ENCODE measurements at places on chromosomes 5 and 9.

DNA sequence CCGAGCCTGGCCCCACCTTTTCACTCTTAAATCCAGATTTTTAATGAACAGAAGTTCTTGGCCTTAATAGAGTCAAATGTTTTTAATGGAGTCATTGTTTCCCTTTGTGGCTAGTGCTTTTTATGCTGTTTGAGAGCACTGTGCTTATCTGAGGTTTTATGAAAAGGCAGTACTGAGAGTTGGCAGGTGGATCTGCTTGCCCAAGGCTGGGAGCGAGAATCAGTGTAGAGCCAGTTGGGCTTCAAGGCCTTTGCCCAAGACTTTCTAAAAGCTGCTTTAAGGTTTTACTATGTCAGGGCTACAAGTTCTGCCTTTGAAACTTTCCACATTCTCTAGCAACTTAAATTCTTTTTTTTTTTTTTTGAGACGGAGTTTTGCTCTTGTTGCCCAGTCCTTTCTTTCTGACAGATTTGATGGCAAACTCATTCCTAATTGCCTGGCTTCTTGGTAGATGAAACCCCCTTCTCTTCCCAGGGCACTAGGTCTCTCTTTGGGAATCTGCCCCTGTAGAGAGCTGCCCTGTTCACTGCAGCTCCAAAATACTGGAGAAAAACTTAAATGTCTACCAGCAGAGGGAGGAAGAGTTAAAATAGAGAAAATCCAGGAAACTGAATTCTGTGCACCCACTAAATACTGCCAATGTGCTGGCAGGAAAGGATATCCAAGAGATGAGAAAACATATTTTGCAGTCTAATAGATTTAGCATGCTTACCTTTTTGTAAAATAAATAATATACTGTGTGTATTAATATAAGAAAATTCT, 36.9 kb upstream of the CDK20 start:
- peak; percentile 21 for DNase-seq

DNA sequence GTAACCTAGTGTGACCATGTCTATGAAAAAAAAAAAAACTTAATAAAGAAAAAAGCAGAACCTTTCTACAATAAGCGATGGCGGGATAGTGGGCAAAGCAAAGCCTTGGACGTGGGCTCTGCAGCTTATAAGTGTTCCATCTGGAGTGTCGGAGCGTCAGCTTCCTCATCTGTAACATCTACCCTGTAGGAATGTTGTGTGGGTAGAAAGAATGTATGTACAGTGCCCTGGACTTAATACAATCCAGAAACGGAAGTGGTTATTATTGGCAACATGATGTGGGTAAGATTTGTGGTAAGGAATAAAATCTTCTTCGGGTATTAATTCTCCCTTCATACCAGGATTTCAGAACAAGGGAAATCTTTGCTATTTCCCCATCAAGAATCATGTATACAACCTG, 66.5 kb downstream of the SEMA5A start:
- no peak for DNase-seq

GRCh38 chr9:134793288-134794188, 87.1 kb upstream of the FCN2 start:
- DNase-seq: no peak

DNA sequence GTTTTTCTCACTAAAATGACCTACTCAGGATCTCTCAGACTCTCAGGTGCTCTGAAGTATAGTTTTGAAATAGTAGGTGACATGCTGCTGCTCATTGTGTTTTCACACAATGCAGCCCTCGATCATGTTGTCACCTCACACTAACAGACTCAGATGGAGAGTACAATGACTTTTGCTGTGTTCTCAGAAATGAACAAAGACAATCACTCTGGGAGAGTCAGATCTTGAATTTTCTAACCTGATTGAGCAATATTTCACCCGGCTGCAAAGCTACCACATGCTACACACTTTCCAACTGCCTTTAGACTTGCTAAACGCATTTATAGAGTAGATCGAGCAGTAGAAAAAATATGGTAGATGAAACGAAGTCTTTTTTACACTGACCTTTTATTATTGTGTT, 113.4 kb downstream of the ST8SIA4 start:
- no peak for DNase-seq

DNA sequence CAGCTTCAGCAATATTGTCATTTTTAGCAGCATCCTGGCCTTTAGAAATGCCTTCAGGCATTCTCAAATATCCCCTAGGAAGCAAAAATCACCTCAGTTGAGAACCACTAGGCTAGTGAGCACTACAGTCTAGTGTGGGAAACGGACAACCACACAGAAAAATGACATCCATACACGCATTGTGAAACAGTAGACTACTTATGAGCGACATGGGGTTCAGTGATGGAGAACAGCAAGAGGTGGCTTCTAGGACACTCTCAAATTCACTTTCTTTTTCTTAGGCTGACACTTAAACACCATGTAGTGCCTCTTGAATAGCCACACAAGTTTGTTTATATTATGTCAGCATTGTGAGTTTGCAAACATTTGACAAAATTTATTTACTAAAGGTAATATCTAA, 203.0 kb downstream of the KDM4C start:
- DNase-seq: no peak

- DNase-seq: no peak
Observed at GRCh38 chr5:152405145-152405544, at the start of gene NMUR2. NMUR2 (minus strand) TSS chr5:152405279; CDS start chr5:152405113, 166 bp downstream.

DNA sequence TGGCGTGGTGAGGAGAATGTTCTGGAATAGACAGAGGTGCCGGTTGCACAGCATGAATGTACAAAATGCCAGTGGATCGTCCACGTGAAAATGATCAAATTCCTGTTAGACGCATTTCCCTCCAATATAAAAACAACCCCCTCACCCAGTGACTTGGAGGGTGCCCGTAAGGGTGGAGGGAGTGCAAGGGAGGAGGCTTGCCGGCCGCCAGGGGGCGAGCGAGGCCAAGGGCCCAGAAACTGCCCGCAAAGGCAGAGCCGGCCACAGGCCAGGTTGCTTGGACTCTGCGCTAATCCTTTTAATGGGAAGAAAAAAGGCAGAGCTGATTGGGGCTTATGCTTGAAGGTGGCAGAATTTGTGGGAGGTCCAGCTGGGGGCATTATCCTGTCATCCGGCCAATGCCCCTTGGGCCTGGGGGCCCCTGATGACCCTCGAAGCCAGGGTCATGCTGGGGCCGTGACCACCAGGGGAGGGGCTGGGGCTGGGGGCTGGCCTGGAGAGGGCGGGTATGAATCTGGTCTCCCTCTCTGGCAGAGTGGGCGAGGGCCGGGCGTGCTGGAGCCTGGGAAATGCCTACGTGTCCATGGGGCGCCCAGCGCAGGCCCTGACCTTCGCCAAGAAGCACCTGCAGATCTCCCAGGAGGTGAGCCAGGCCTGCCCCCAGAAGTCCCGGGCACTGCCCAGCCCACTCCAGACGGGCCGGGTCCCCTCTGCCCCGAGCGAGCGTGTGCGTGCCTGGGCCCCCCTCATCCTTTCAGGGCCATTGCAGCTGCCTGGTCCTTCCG, 12.0 kb downstream of the GPSM1 start:
- DNase-seq: peak; percentile 66

DNA sequence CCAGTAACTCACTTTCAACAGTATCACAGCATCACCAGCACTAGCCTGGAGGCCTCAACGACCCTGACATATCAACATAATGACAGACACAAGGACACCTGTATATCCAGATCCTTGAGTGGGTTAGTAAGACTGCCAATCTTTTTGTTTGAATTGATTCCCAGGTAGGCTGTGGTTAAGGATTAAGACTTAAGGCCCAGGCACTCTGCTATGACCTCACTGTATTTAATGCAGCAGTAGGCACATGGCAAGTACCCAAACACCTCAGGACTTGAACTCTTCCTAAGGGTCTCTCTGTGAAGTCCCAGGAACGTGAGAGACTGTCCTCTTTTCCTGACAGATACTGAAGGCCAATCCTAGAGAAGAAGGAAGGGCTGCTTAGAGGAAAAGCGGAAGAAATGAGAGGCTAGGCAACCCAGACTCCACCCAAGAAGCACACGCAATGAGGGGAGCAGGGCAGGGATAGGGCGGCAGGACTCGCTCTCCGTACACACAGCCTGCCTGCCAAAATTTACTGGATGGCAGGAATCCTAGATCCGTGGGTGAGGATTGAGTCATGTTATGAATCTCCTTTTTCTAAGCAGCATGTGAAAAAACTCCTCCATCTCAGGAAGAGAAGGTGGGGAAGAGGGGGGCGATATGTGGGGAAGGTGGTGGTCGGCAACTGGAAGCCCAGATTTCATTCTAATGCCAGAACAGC, 93.4 kb downstream of the SIL1 start:
- DNase-seq: no peak

DNA sequence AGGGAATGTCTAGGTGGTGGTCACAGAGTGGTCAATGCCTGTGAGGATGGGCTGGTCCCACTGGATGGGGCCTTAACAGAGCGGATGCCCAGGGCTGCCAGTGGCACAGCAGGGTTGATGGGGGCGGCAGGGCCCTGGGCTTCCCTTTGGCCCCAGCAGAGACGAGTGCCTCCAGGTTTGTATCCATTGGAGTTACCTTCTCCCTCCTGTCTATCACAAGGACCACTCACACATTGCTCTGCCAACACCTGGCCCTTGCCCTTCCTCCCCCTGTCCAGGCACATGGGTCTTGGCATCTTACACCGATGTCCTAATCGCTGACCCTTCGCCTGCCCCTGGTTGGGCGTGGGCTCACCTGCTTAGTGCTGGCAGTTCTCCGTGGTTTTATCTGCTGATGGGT, 26.2 kb upstream of the IRX4 start:
- DNase-seq: no peak

DNA sequence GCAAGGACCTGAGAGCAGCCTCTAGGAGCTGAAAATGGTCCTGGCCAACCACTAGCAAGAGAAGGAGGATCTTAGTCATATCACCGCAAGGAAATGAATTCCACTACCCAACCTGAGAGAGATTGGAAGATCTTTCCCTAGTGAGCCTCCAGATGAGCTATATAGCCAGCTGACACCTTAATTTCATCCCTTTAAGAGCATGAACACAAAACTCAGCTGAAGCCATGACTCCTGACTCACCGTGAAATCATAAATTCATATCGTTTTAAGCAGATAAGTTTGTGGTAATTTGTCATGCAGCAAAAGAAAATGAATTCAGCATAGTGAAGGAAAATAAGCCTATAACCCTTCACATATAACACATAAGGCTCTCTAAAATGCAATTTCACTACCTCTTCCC, 23.5 kb downstream of the MAPKAP1 start:
- no peak for DNase-seq

GRCh38 chr9:94728719-94729118, 2.2 kb downstream of the AOPEP start:
- DNase-seq: no peak

DNA sequence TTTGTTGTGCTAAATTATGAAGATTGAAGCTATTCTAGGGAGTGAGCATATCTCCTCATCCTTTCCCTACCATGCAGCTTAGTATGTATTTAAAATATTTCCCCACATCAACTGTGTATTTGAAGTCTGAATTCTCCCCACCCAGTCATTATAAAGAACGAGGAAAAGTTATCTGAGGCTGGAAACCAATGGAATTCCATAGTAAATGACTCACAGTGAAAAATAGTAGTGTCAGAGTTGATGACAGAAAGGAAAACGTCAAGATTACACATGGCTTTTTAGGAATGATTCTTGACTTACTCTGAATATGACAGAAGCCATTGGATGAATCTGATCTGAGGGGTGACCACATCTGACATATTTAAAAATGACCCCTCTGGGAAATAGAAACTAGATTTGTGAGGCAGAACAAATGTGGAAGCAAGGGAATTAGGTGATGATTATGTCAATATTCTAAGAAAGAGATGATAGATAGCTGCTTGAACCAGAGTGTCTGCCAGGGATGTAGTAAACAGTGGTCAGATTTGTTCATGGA, 1768.9 kb upstream of the CDH9 start:
- no peak for DNase-seq

DNA sequence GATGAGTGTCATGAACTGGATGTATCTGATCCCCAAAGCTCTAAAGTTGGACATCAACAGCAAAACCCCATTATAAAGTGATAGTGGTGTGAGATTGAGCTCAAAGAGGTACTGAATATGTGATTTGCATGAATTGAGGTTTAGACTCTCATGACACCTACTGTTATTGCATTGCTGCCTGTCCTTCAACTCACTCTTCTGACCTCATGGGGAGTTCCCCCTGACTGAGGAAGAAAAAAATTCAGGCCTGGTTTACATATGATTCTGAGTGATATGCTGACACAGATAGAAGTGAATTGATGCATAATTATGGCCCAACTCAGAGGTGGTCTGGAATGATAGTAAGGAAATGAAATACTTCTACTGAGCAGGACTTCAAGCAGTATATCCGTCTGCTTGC, 76.2 kb upstream of the CHD1 start:
- DNase-seq: no peak

GRCh38 chr5:168304349-168304748, 12.9 kb downstream of the WWC1 start:
- no peak for DNase-seq

- DNase-seq: no peak
Observed at GRCh38 chr5:171934586-171934985, 71.9 kb downstream of the FBXW11 start.

DNA sequence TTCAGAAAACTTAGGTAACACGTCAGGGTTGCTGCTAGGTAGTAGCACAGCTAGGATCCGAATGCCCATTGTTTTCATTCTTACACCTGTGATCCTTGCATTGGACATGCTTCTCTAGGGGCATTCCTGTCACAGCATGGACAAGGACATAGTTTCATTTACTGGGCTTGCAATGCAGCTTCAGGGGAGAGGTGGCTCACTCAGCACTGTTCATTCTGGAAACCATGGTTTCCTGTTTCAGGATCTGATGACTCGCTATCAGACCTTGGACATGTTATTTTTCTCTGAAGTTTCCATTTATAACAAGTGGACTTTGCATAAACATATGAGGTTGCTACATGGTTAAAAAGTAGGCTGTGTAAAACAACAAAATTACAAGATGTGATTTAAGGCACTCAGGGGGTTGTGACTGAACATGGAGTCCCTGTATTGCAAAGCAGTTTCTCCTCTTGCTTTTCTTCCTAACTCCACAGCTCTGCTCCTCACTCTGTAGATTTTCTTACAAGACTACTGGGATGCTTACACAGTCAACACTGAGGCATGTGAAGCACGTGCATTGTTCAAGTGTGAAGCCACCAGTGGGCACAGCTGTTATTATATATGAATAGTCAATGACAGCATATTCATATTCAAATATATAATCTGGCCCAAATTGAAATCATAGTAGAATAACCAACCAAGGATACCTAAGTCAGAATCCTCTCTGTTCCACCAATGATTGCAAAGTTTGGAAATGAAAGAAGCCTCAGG, 66.1 kb upstream of the STK32A start:
- DNase-seq: no peak

GRCh38 chr5:1318659-1319251, 23.9 kb upstream of the TERT start:
- DNase-seq: no peak

- no peak for DNase-seq
Observed at GRCh38 chr5:134692722-134693121, 44.1 kb downstream of the SEC24A start.

GRCh38 chr9:14516656-14517055, 176.6 kb downstream of the ZDHHC21 start:
- DNase-seq: no peak
